ENCODE measurements at places on chromosomes 1 and 21. TPM values are rescaled to one million over a fixed set of nuclear protein-coding genes. Genes with fewer than 3 reads are reported as not detected.

Gene DNM3
- total RNA-seq = 11.6 TPM

Gene UTS2
- not detected for total RNA-seq

Gene S100A3
- not detected for total RNA-seq

Gene AVPR1B
- not detected for total RNA-seq
